Urinary bladder (tissue), 4 donors: ENCODE measurements at places on chromosomes 5 and 9. TPM values are rescaled to one million over a fixed set of nuclear protein-coding genes. Genes with fewer than 3 reads are reported as not detected.

DNA sequence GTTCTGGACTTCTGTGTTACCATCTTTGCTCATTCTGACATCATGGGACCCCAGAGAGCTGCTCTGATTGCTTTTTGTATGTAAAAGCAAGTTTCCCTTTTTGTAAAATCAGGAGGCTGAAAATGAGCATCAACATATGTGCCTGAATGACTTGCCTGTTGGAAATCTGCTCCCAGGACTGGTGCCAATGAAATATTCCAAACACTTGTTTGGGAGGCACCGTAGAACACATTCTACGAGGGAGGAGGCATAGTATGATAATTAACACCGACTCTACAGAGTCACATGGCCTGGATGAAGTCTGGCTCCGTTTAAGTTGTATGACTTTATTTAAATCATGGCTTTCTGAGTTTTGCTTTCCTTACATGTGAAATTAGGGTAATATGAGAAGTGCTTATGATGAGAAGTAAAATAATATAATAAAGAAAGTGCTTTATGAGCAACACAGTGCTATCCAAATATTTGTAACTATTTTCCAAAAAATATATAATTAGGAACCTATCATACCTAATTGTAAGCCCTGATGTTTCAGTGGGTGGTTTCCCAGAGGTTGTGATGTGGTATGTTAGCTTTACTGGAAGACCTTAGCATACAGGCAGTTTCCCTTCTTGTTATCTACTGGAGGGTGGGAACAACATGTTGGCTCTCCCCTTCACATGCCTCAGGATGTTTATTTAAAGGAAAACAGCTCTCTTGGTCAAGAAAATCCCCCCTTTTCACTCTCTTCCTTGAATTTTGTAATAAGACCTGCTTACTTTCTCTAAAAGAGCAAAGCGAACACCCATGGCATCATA lies 238.1 kb downstream of the FBXL7 start:
- DNase-seq, result no peak

- no peak for DNase-seq
Measured at GRCh38 chr5:122985006-122985700, 51.4 kb downstream of the PPIC start.

GRCh38 chr5:119385536-119386128 lies 29.8 kb downstream of the TNFAIP8 start:
- no peak for DNase-seq

LECT2 gene
- total RNA-seq, result not detected

DNA sequence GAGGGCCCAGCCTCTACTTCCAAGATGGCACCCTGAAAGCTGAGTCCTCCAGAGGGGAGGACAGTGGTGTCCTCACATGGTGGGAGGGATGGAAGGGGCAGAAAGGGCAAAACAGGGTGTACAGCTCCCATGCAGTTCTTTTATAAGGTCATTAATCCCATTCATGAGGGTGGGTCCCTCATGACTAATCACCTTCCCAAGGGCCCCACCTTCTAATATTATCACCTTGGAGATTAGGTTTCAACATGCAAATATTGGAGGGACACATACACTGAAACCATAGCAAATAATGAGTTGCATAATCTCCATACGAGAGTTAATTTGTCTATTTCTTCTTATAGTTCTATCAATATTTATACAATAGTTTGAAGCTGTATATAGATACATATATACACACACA lies 5.8 kb upstream of the ZBTB43 start:
- DNase-seq, result no peak

GRCh38 chr5:115423541-115423940 lies 121.0 kb downstream of the FEM1C start:
- DNase-seq, result no peak

- no peak for DNase-seq
Measured at GRCh38 chr9:136994888-136995230, 1.5 kb downstream of the CLIC3 start.

GRCh38 chr9:93110311-93110855 lies 14.4 kb downstream of the CARD19 start:
- DNase-seq, result no peak

CCDC187 gene
- 0.58 TPM for total RNA-seq

DNA sequence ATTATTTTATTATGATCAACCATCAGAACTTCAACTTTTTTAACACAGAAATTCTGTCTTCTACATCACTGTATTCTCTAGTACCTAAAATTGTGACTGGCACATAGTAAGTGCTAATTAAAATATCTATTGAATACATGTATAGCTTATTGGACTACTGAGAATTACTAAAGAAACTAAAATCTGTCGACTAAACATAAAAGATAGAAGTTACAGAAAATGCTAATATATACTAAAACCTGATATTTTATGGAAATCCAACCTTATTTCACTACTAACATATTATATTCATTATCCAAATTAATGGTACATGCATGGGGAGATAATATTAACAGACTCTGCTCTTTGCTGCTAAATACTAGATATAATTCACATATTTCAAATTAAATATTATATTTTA lies 153.6 kb downstream of the DTWD2 start:
- no peak for DNase-seq

TAF1L gene
- not detected for total RNA-seq

RELL2 gene
- 0.53 TPM for total RNA-seq

- DNase-seq, result no peak
Measured at GRCh38 chr5:63249960-63250359, 671.3 kb downstream of the LRRC70 start.

DNA sequence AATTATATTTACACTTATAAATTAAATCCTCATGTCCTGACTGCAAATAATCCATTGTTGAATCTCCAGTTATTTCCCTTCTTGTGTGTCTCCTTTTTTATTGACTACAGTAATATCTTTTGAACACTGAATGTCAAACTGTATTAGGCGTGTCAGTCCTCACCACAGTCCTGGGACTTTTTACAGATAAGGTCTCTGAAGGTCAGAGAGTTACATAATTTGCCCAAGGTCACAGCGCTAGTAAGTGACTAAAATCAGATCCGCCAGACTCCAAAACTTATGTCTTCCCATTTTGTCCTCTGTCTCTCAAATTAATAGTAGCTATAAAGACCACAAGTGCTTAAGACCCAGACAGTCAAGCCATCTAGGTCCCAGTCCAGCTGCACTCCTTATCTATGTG lies 274.3 kb downstream of the NR3C1 start:
- no peak for DNase-seq

DNA sequence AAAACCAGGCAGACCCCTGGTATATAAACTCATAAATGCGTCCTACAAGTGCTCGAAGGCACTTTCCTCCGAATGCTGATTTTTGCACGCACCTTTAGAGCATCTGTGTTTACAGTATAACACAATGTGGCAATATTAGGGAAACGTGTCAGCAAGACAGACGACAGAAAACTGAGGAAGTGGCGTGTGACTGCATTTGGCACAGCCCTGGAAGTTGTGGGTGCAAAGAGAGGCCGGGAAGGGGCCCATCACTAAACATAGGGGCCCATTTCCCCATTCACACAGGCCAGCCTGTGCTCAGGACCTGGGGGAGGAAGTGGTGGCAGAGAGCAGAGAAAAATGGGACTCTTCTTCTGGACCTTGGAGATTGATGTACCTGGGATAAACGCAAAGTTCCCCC lies 48.2 kb downstream of the RASGEF1C start:
- no peak for DNase-seq

FCHO2 gene
- total RNA-seq, result 55.5 TPM

DNA sequence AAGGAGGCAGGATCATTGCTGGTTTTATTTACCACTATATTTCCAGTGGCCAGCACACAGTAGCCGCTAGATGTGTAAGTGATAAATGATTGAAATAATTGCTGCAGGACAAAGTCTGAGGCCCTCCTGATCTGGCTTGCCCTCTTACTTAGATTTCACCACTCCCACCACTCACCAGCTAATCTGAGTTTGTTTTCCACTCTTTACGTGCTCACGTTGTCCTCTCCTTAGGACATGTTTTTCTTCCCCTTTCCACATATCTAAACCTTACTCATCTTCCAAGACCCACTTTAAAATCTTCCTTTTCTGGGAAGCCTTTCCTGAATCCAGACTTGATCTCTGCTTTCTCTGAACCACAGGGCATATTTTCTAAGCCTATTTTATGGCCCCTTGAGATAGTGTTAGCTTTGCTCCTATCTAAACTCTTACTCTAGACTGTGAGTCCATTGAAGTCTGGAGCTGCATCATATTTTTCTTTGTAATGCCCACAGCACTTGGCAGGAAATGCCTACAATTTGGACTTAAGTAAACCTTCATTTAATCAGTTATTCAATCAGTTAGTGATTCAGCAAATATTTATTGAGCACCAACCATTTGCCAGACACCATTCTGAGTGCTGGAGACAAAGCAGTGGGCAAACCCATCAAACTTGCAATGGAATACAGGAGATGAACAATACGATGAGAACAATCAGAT lies 2.4 kb downstream of the TLR4 start:
- DNase-seq, result no peak

PCDHB16 gene
- total RNA-seq, result 3.3 TPM

C5orf46 gene
- 1.3 TPM for total RNA-seq

DNA sequence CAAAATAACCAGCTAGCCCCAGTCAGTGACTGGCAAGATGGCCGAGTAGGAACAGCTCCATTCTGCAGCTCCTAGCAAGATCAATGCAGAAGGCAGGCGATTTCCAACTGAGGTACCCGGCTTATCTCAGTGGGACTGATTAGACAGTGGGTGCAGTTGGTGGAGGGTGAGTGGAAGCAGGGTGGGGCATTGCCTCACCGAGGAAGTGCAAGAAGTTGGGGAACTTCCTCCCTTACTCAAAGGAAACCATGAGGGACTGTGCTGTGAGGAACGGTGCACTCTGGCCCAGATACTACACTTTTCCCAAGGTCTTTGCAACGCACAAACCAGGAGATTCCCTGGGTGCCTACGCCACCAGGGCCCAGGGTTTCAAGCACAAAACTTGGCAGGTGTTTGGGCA lies 9.6 kb upstream of the BTNL8 start:
- DNase-seq, result no peak

GRCh38 chr9:13122756-13123369 lies 156.6 kb downstream of the MPDZ start:
- no peak for DNase-seq

DNA sequence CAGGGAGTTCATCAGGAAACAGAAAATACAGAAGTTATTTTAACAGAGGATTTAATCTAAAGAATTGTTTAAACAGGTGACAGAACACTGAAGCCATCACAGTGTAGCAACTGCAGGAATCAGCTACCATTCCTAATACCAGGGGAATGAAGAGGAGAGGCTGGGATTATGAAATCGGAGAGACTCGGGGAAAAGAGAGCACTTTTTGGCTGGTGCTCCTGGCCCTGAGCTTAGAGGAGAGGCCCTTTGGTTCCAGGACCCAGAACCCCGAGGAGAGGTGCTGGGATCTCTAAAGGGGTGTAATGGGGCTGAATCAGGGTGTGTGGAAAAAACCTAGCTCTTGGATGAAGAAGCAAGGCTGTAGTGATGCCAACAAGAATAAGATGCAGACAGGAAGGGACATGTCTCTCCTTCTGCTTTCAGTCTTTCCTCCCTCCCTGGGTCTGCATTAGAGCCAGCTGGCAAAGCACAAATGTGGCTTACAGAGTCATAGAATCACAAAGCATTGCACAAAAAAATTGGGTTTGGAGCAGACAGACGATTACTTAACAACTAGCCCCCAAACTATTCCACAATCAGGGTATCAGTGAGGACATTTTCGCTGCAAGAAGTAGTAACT lies 11.6 kb upstream of the SFXN1 start:
- no peak for DNase-seq

SLC6A3 gene
- not detected for total RNA-seq

- DNase-seq, result no peak
Measured at GRCh38 chr5:1037123-1037670, 28.6 kb downstream of the NKD2 start.

CCNI2 gene
- 1.9 TPM for total RNA-seq

BRINP1 gene
- 0.58 TPM for total RNA-seq

DNA sequence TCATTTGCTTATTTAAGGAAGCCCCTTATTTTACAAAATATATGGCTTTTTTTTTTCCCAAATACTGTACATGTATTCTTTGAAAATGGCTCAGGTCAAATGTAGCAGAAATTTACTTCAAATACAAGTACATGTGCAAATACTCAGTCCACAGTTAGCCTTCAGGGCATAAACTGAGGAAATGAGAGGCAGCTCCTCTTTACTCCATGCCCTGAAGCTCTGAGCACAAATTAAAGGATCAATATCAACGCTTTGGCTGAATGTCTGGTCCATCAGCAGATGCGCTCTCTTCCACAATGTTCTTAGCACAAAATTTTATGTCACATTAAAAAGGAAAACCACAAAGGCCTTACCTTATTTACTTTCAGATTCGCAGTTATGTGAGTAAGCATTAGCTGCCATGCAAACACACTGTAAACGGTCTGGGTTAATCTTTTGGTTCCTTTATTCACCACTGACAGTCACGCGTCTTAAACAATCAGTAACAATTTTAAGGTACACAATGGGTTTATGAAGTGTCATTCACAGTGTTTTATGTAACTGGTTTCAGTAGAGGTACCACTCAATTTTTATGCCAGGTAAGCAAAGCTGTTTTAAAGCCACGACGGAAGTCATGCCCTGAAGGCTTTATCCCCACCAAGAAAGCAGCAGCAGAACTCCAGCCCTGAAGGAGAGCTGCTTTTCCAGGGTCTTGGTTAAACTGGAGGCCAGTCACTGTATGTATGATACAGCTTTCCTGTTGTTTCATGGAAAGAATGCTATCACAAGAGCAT lies 103.4 kb downstream of the OTULIN start:
- no peak for DNase-seq

FAM200C gene
- 31.2 TPM for total RNA-seq

- no peak for DNase-seq
Measured at GRCh38 chr5:34891981-34892380, 23.3 kb downstream of the RAD1 start.

- no peak for DNase-seq
Measured at GRCh38 chr5:123949807-123950340, 437.9 kb downstream of the CSNK1G3 start.

- no peak for DNase-seq
Measured at GRCh38 chr5:10330511-10331230, 22.8 kb upstream of the MARCHF6 start.

- no peak for DNase-seq
Measured at GRCh38 chr5:113043491-113043931, 66.9 kb downstream of the DCP2 start.

GRCh38 chr5:122078116-122079110 lies at the start of gene LOX:
Gene LOX, minus strand, starts transcription at chr5:122078259. Its CDS starts 274 bp downstream, at chr5:122077985.
- peak; percentile 88 for DNase-seq

DNA sequence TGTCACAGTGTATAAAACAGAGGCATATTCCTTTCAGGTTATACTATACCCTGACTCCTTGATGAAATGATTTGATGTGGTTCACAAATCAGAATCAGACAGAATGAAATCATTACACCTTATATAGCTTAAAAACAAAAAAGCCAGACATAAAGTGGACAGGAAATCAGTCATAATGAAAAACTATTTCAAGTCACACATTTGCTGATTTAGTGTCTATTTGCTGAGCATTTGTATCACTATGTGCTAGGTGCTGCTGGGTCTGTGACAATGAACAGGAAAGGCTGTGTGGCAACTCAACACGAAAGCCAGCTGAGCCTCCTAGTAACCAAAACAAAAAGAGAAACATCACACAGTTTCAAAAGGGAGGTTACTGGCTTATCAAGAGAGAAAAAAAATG lies 194.0 kb downstream of the EFNA5 start:
- no peak for DNase-seq
